Activated CD4-positive, alpha-beta T cell treated with anti-CD3 and anti-CD28 coated beads, Interleukin-2, amount 50 U/mL, for 16 hours (primary cell): ENCODE measurements at places on chromosomes 5 and 9.
A peak's percentile ranks its signal among the peaks of the same experiment; 100 is the strongest.

DNA sequence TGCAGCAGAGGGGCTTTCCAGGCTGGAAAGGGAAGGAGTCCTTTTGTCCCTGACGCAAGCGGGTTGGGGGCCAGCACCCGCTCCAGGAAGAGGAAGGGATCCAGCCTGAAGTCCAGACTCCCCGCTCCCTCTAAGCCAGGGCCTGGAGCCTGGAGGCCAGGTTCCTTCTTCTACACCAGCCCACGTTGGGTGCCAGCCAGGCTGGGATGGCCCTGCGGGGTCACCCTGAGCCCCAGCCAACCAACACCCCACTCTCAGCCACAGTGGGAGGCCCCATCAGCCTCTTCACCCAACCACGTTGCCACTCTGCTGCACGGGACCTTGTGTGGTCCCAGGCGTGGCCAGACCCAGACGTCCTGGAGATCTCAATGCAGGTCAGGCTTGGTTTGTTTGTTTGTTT lies 970 bp upstream of the FUT7 start:
- peak; percentile 66 for DNase-seq

GRCh38 chr9:131475956-131476776 lies 26.6 kb upstream of the POMT1 start:
- no peak for DNase-seq

- DNase-seq = peak; percentile 17
Observed at GRCh38 chr9:71886015-71886414, 25.0 kb downstream of the ABHD17B start.

DNA sequence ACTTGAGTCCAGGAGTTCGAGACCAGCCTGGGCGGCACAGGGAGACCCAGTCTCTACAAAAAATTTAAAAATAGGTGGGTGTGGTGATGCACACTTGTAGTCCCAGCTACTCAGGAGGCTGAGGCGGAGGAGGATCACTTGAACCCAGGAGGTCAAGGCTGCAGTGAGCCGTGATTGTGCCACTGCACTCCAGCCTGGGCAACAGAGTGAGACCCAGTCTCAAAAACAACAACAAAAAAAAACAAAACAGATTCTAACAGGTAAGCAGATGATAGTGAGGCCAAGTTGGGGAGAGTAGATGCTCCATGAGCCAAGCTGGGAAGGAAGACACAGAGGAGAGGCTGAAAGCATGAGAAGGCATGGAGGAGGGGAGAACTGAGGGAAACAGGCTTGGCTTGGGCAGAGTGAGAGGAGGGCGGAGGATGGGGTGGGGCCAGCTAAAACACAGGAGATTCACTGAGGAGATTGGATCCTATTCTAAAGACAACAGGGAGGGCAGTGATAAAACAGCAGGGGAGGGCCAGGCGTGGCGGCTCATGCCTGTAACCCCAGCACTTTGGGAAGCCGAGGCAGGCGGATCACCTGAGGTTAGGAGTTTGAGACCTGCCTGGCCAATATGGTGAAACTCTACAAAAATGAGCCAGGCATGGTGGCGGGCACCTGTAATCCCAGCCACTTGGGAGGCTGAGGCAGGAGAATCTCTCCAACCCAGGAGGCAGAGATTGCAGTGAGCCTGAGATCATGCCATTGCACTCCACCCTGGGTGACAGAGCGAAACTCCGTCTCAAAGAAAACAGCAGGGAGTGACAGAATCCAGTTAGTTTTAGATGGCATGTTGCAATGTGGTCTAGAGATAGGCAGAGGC lies 8.4 kb downstream of the RPS14 start:
- no peak for DNase-seq

DNA sequence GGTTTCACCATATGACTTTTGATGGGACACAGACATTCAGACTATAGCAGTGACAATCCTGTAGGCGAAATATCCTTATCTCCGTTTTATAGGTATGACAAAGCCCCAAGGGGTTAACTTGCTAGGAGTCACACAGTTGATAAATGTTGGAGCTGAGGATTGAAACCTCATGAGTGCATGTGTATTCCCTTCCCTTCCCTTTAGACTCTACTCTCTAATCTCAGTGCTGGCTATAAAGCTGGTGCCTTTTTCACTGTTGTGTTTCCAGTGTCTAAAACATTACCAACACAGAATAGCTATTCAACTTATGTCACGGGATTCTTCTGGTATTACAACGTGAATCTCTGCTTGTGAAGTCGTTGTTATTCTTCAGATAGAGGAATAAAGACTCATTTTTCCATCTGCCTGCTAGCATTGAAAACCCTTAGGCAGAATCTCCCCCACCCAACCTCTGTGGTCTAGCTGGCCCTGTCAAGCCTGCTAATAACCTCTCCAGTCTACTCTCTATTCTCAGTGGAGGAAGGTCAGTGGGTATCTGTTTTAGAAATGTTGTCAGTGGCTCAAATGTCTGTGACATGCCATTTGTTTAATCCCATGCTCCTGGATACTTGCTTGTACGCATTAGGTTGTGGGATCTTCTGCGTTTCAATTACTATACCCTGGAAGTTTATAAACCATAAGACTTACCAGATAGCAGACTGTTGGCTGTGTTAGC lies 121.2 kb downstream of the TLE4 start:
- DNase-seq = no peak

DNA sequence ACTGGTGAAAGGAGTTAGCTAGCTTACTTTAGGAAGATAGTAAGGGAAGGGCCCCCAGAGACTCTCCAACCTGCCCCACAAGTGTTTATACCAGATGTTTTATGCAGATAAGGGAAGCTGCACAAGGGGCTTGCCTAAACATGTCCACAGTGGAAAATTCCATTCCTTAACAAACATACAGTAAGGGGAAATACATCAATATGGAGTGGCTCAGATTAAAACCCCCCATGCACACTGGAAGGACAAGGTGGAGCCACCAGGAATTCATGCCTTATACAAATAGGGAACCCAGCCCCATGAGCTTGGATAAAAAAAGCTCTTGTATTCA lies 106.3 kb upstream of the GPBP1 start:
- DNase-seq = no peak

DNA sequence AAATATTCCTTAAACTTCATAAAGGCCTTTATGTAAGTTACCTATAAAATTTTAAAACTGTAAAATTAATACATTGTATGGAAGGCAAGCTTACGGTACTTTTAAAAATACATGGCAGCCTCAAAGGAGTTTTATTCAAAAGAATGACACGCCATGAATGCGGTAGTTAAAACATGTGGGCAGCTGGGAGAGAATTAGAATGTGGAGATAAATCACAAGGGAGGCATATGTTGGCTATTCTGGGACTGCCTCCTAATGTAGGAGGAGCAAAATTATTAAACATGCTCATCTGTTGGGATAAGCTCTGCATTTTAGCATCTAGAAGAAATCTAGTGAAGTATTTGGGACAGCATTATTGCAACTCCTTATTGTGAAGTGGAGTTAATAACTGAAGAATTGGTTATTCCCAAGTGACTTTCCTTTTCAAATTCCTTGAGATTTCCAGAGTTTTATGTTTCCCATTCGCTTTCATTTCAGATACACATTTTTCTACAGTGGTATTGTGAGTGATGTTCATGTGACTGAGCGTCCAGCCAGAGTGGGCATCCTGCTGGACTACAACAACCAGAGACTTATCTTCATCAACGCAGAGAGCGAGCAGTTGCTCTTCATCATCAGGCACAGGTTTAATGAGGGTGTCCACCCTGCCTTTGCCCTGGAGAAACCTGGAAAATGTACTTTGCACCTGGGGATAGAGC lies 109.4 kb downstream of the CMYA5 start:
- no peak for DNase-seq
